ENCODE measurements at places on chromosomes 16 and 17.

DNA sequence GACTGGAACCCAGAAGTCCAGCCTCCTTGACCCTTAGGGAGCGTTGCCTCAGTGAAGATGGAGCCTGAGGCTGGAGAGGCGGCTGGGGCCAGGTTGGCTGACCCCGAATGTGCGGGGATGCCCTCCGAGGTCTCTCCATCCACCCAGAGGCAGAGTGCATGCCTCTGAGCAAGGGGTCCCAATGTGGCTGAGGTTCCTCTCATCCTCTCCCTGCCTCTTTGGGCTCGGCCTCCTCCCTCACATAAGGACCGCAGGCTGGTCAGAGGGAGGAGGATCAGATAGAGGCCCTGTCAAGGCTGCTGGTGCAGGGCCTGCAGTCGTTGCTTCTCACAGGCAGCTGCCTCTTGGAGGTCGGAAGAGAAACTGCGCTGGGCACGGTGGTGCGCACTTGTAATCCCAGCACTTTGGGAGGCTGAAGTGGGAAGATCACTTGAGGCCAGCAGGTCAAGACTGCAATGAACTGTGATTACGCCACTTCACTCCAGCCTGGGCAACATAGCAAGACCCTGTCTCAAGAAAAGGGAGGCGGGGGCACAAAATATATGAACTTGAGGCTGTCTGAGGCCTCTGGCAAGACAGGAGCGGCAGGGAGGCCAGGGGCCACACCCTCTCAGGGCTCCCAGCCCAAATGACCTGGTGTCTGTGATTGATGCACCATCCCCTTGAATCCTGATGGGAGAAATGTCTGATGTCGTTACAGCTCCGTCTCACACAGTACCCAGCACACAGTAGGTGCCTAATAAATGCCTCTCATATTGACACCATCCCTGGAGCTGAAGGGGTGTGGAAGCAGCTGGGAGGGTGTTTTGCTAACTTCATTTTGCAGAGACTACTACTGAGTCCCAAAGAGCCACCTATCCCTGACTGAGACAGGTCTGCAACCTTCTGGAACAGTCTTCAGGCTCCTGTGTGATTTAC is 220.1 kb upstream of the GSE1 start:
- DNase-seq: no peak

DNA sequence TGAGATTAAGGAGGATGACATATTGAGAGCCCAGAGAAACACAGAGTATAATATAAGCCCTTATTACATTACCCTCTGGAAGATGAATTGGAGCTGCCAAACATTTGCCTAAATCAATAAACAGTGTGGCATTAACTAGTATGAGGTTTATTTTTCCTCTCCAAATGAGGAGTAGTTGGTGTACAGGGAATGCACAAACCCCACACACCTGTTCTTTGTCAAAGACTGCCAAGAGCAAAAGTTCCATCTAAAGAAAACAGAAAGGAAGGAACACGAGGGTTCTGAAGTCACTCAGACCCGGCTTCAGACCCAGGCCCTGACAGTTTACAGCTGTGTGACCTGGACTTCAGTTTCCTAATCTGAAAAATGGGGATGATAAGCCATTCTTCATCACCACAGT is 138.1 kb downstream of the SHISA9 start:
- DNase-seq: no peak

DNA sequence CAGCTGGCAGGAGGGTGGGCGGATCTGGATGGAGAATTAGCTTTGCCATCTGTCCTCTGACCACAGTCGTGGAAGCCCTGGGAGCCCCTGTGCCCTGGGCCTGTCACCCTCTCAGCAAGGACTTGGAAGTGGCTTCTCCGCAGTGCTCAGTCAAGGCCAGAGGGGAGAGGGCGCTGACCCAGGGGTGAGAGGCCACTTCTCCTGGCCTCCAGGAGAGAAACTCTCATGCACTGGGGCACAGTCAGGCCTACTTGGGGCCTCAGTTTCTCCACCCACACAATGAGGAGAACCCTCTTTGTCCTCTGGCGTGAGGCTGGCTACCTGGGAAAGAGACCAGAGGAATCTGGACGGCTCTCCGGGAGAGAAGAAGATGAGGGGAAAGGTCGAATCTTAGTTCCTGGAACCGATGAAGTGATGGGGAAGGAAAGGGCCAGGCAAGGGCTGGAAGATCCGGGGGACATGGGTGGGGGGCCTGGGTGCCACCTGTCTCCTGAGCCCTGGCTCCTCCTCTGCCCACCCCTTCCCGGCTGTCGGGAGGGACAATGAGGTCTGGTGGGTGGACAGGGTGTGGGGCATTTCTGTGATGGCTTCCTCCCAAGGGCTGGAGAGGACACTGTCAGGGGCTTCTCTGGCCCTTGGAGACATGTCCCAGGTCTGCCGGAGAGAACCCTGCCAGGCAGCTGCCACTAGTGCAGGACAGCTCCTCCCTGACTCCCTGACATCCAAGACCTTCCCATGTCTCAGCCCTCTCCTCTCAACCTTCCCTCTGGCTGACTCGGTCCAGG is 9.0 kb upstream of the ARHGAP27 start:
- DNase-seq: no peak

DNA sequence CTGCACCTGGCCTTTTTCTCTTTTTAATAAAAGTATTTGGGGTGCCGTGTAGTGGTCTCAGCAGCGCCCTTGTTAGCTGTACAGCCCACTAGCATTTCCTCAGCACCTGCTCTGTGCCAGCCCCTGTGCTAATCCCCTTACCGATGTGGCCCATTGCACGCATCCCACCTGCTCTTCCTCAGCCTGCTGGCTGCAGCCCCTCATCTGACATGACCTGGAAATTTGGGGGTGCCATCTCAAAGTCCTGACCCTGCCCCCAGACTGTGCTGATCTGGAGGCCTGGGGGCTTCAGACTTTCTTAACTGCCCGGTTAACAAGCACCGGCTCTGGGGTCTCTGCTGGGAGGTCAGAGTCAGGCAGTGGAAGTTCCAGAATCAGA is 10.4 kb downstream of the GPRC5C start:
- DNase-seq: no peak

DNA sequence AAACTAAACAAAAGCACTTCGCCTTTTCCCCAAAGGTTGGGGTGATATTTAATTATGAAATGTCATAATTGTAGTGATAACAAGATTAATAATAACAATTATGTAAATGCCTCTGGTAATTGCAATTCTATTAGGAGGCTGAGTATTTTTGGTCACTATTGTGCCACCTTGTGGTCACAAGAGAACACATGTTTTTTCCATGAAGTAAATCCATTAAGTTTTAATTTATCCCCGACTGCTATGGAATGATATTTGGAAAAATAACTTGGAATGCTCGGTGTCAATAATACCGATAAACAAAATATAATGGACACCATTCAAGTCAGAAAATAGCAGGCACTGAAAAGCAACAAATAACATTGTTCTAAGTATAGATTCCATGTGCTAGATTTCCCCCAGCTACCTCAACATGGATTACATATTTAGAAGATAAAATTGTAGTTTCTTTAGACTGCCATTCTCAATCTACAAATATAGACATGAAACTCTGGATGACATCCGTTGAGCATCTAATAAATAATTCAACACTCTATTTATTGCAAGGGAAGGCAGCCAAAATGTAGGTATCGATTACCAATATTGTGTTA is 25.0 kb upstream of the KCNJ2 start:
- no peak for DNase-seq

DNA sequence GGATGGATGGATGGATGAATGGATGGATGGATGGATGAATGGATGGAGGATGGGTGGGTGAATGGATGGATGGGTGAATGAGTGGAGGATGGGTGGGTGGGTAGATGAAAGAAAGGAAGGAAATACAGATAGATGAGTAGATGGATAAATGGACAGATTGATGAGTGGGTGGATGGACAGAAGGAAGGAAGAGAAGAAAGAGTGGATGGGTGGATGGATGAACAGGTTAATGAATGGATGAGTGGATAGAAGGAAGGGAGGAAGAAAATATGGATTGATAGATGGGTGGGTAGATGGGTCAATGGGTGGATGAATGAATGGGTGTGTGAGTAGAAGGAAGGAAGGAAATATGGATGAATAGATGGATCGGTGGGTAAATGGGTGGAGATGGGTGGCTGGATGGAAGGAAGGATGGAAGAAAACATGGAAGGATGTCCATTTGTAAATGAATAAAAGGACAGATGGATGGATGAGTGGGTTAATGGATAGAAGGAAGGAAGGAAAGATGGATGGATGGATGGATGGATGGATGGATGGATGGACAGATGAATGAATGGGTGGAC is 97.3 kb upstream of the TNRC6C start:
- no peak for DNase-seq

DNA sequence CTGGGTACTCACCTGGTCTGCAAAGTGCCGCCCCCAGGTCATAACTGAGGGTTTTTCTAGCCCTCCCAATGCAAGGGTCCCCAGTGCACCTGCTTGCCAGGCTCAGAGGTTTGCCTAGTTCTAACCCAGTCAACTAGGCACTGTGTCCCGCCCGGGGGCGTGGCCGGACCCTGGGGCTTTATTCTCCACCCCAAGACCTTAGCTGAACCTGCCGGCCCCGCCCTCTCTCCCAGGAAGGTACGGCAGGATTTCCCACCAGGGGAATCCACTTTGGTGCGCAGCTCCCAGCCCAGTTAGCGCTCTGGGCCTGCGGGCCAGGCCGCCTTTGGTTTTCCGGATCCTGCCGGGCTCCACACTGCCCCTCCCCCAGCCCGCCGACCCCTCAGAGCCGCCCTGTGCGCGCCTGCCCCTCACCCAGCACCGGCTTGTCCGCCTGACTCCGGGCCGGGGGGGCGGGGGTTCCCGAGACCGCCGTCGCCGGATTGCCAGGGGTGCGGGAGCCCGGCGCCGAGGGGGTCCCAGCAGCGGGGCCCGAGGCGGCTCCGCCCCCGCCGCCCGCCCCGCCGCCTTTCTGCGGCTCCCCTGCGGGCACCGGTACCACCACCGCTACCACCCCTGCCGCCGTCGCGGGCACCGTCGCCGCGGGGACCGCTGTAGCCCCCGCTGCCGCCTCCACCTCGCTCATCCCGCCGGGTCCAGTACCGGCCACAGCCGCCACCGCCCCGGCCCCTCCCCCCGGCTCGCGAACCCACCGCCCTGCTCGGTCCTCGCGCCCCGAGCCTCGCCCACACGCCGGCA is 424 bp downstream of the YBX2 start:
- DNase-seq: peak; percentile 20

DNA sequence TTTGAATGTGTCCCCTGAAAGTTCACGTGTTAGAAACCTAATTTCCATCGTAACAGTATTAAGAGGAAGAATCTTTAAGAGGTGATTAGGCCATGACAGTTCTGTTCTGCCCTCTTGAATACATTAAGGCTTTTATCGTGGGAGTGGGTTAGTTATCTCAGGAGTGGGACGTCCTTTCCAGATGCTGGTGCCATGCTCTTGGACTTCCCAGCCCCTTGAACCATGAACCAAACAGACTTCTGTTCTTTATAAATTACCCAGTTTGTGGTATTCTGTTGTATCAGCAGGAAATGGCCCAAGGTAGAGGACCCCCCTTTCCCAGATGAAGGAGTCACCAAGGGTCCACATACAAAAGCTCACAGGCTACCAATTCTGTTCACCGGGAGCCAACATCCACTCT is 10.1 kb downstream of the GTF3C1 start:
- DNase-seq: no peak

DNA sequence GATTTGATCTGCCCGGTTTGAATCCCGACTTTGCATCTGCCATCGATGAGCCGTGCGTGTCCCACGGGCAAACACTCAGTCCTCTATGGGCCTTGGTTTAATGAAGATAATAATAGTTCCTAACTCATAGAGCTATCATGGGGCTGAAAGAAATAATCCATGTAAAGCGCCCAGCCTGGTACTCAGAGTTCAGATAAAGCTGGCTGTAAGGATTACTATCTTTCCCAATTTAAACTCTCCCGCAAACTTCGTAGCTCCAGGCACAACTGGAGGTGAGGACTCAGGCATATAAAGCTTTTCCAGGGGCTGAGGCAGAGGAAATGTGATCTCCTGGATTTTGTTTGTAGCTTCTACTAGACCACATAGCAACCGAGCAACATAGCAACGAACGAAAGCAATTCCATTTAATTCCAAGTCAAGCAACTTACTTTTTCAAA is 16.3 kb downstream of the ALOX15 start:
- no peak for DNase-seq

DNA sequence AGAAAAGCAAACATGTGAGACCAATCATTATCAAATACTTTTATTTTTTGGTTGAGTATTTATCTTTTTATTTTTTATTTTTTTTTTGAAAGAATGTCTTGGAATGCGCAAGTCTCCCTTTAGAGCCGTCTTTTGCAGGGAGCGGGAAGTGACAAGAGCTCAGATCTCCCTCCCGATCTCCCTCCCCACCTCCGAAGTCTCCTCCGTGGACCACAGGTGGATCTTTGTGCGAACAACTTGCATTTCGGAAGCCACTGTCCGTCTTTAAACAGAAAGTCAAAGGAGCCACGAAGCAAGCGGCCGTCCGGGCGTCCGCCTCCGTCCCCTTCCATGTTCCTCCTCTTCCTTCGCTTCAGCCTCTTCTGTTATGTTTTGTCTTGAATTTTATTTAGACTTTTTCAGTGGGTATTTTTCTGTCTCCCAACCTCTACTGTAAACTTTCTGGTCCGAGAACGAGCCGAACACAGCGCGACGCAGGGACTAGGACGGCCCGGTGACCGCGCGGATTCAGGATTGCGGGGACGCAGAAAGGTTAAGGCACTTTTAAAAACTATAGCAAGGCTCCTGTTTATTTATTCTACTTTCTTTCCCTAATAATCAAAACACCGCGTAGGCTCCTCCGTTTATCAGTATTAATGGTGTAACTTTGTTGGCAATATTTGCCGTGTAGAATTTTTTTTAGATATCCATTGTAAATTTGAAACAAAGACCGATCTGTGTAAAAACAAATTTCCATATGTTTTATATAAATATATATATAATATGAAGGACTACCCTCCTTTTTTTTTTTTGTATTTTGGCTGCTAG is 3.3 kb downstream of the FOXF1 start:
- no peak for DNase-seq

DNA sequence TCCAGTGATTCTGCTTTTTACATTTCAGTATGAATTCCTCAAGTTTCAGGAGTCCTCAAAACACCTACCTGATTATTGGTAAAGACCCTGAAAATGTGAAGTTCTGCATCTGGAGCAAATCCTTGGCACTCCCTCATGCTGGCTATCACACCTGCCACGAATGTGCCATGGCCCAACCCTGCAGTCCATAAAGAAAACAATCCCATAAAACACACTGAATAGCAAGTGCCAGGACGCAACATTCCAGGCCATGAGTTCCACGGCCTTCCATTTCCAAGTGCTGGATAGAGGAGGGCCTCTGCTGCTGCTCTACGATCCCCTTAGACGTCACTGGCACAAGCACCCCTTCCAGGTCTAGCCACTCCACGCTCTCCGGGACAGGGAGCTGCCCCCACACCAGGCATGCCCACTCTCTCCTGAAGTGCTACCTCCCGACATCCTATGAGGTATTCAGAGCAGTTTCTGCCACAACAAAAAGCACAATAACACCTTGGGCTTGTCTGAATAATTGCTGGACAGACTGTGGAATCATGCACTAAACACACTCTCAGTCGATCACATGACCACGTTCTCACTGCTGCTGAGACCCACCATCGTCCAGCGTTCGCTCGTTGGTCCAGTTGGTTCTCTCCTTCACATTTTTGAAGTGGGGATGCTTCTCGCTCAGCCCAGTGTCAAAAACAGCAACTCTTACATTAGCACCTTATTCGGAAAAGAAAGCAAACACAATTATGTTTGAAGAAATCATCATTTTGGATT is 23.4 kb downstream of the MBTPS1 start:
- DNase-seq: no peak
